ENCODE measurements at places on chromosomes 12 and 14.
A peak's percentile ranks its signal among the peaks of the same experiment; 100 is the strongest.

DNA sequence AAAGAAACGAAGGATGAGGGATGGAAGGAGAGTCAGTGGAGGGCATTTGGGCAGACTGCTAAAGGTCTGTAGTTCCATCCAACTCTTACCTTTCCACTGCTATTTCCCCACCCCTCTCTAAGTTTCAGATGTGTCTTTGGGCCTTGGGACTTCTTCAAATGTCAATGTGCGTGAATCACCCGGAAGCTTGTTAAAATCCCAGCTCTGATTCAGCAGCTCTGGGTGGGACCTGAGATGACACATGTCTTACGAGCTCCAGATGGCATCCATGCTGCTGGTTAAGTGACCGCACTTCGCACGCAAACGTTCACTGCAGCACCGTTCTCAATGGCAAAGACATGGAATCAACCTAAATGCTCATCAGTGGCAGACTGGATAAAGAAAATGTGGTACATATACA, 309.9 kb downstream of the VRK1 start:
- no peak for DNase-seq
- H3K4me1 ChIP-seq = peaks cover 8% of the 10 kb centered on the region
- no peaks in the 10 kb centered on the region for H3K36me3 ChIP-seq

- peaks cover 9% of the 10 kb centered on the region for H3K36me3 ChIP-seq
- DNase-seq = no peak
- H3K27me3 ChIP-seq = no peaks in the 10 kb centered on the region
- H3K4me3 ChIP-seq = no peak overlapping the region
- no peak overlapping the region for H3K27ac ChIP-seq
Measured at GRCh38 chr14:52467515-52468266, 84.6 kb downstream of the TXNDC16 start.

DNA sequence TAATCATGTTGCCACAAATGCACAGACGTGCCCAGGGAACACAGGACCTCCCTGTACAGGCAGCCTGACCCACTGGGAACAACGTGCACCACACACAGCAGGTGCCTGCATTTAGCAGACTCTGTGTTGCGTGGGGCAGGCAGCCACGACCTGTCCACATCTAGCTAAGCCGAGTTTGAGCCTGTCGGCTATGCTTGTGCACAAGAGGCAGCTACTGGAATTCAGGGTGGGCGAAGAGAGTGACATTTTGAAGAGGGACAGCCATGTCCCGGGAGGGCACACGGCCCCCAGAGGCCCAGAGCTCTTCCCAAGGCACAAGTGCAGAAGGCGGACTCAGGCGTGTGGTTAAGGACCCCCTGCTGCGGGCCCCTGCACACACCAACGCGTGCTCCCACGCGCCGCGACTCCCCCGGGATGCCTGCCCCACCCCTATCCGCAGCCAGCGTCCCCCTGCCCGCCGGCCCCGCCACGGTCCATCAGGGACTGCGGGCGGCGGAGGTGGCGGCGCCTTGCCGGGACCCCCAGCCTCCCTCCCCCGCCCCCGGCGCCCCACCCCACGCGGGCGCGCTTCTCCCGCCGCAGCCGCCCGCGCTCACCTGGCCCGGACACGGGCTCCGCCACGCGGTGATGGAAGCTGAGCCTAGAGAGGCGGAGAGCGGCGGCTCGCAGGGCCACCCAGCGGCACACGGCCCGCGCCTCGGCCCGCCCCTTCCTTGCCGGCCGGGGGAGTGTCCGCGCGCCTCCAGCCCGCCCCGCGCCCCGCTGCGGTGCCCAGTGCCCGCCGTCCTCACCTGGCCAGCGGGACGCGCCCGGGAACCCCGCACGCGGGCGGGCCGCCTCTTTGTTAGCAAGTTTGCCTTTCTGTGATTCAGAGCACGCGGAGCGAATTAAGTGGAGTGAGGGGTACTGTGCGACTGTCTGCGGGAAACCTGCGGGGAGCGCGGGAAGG, 125.3 kb upstream of the PRMT8 start:
- H3K27me3 ChIP-seq = peaks cover 35% of the 10 kb centered on the region
- no peaks in the 10 kb centered on the region for H3K36me3 ChIP-seq
- H3K4me3 ChIP-seq = peak overlapping the region; percentile 69
- peaks cover 9% of the 10 kb centered on the region for H3K4me1 ChIP-seq

DNA sequence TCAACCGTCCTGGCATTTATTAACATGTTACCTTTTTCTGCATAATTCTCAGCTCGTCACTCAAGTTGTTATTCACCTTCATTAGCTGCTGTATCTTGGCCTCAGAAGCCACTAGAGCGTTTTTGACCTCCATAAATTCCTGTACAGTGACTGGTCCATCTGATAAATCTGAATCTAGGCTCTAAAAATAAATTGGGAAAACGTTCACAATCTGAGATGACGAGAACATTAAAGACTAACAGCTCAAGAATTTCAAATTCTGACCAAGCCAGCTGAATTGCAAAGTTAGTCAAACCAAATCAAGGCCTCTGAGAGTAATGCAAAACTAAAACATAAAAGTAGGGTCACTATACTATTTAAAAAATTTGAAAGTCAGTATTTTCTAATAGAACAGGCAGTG, 45.0 kb downstream of the GIT2 start:
- no peak for DNase-seq
- H3K36me3 ChIP-seq = peaks cover 36% of the 10 kb centered on the region
- no peaks in the 10 kb centered on the region for H3K27me3 ChIP-seq
- no peak overlapping the region for H3K27ac ChIP-seq

GRCh38 chr12:11837216-11837934, 187.9 kb downstream of the ETV6 start:
- H3K4me3 ChIP-seq = no peak overlapping the region
- H3K27ac ChIP-seq = no peak overlapping the region
- peaks cover 33% of the 10 kb centered on the region for H3K4me1 ChIP-seq
- DNase-seq = no peak

DNA sequence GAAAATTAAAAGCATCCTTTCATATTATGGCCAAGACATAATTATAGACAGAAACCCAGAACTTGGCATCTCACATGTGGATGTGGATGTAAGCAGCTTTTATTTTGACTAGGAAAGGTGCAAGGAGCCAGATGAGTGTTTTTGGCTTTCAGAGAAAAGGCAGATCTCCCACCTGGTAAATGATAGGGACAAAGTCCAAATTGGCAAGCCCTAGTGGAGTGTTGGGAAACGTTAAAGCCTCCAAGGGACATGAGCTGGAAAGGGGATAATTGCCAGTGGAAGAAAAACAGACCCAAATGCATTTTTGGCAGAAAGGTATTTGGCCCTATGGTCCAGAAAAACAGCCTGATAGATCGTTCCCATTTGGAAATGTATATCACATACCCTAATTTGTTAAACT, 60.1 kb downstream of the KLHL28 start:
- peaks cover 1% of the 10 kb centered on the region for H3K36me3 ChIP-seq
- H3K27me3 ChIP-seq = no peaks in the 10 kb centered on the region
- H3K27ac ChIP-seq = no peak overlapping the region
- DNase-seq = no peak
- H3K4me3 ChIP-seq = no peak overlapping the region
- peaks cover 7% of the 10 kb centered on the region for H3K4me1 ChIP-seq

- H3K27ac ChIP-seq = no peak overlapping the region
- no peak overlapping the region for H3K4me3 ChIP-seq
- H3K36me3 ChIP-seq = peaks cover 5% of the 10 kb centered on the region
- no peak for DNase-seq
Measured at GRCh38 chr12:104197264-104197663, 18.3 kb upstream of the TXNRD1 start.

GRCh38 chr12:124493809-124494750, 73.3 kb downstream of the NCOR2 start:
- peaks cover 17% of the 10 kb centered on the region for H3K4me1 ChIP-seq
- peak overlapping the region; percentile 77 for H3K27ac ChIP-seq
- no peaks in the 10 kb centered on the region for H3K27me3 ChIP-seq
- no peak for DNase-seq

- H3K4me3 ChIP-seq = no peak overlapping the region
- no peaks in the 10 kb centered on the region for H3K36me3 ChIP-seq
- H3K27me3 ChIP-seq = no peaks in the 10 kb centered on the region
- no peaks in the 10 kb centered on the region for H3K4me1 ChIP-seq
- H3K27ac ChIP-seq = no peak overlapping the region
Measured at GRCh38 chr14:39217214-39217879, 16.4 kb upstream of the MIA2 start.

DNA sequence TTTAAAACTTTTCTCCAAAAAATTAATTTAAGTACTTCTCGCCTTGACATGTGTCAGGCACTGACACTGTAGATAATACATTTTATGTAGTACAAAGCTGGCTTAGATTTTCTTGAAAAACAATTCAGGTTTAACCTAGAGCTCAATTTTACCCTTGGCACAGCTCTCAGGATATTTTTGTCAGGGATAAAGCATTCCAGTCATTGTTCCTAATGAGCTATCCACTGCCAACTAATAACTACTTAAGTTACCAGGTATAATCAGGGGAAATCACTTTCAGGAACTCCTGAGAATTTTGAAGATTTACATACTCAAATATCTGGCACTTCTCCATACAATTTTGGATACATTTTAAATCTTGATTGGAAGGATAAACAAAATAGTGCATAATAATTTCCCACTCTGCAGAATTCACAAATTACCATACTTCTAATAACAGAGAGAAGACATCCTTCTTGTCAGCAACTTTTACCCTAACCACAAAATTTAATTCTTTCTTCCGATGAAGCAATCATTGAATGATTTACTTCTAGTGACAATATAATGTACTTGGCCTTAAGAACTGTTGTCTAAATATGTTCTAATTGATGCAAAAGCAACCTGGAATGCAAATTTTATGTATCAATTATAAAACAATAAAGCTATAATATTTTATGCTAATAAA, 4.8 kb downstream of the RASSF9 start:
- H3K27me3 ChIP-seq = no peaks in the 10 kb centered on the region
- no peak overlapping the region for H3K4me3 ChIP-seq
- DNase-seq = no peak
- H3K27ac ChIP-seq = no peak overlapping the region

- DNase-seq = no peak
- H3K27ac ChIP-seq = no peak overlapping the region
- H3K27me3 ChIP-seq = peaks cover 4% of the 10 kb centered on the region
- no peaks in the 10 kb centered on the region for H3K36me3 ChIP-seq
- no peaks in the 10 kb centered on the region for H3K4me1 ChIP-seq
Measured at GRCh38 chr12:82627799-82628198, 58.9 kb upstream of the TMTC2 start.

GRCh38 chr14:68548194-68549076, 244.4 kb downstream of the ZFP36L1 start:
- H3K4me3 ChIP-seq = no peak overlapping the region
- no peak overlapping the region for H3K27ac ChIP-seq
- no peaks in the 10 kb centered on the region for H3K27me3 ChIP-seq
- no peak for DNase-seq
- peaks cover 18% of the 10 kb centered on the region for H3K4me1 ChIP-seq
- no peaks in the 10 kb centered on the region for H3K36me3 ChIP-seq

DNA sequence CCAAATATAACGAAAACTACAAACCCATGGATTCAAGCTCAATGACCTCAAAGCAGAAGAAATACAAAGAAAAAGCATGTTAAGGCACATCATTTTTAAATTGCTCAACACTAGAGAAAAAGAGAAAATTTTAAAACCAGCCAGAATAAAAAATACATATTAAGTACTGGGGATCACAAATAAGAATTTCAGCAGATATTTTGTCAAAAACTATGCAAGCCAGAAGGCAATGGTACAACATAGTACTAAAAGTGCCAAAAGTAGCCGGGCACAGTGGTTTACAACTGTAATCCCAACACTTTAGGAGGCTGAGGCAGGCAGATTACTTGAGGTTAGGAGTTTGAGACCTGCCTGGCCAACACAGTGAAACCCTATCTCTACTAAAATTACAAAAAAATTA, 10.2 kb downstream of the SGPP1 start:
- DNase-seq = no peak
- H3K36me3 ChIP-seq = peaks cover 26% of the 10 kb centered on the region
- no peaks in the 10 kb centered on the region for H3K27me3 ChIP-seq
- H3K4me3 ChIP-seq = no peak overlapping the region
- no peaks in the 10 kb centered on the region for H3K4me1 ChIP-seq

DNA sequence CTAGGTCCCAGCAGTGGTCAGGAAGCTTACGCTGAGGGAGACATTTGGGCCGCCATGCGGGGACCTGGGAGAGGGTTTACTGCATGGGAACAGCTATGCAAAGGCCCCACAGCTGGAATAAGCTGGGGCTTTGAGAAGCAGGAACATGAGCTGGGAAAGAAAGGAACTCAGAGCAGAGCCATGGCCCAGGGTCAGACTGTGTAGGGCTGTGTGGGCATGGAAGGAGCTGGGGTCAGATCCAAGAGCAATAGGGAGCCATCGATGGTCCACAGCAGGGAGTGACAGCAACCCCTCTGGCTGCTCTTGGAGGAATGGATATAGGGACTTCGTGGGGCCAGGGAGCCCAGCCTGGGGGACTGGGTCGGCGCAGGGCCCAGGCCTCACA, 151.6 kb downstream of the ADGRD1 start:
- peaks cover 1% of the 10 kb centered on the region for H3K36me3 ChIP-seq
- H3K27me3 ChIP-seq = peaks cover 8% of the 10 kb centered on the region
- no peak overlapping the region for H3K4me3 ChIP-seq
- DNase-seq = no peak
- no peaks in the 10 kb centered on the region for H3K4me1 ChIP-seq

GRCh38 chr12:70221626-70222025, 21.6 kb upstream of the CNOT2 start:
- H3K27ac ChIP-seq = no peak overlapping the region
- no peaks in the 10 kb centered on the region for H3K4me1 ChIP-seq
- H3K4me3 ChIP-seq = no peak overlapping the region

GRCh38 chr12:70383484-70383883, 17.4 kb downstream of the KCNMB4 start:
- peaks cover 20% of the 10 kb centered on the region for H3K36me3 ChIP-seq
- no peak for DNase-seq
- no peaks in the 10 kb centered on the region for H3K4me1 ChIP-seq
- H3K4me3 ChIP-seq = no peak overlapping the region

DNA sequence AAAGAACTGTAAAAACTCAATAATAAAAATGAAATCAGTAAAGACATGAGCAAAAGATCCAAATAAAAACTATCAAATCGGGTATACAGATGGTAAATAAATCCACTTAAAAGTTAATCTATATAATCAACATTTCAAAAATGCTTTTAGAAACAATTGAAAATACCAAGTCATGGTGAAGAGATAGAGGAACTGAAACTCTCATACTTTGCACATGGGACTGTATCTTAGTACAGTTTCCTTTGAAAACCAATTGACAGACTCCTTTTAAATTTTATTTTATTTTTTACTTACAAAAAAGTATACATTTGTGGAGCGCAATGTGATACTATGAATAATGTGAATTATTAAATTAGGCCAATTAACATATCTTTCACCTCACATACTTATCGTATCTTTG, 98.6 kb upstream of the FAR2 start:
- no peaks in the 10 kb centered on the region for H3K27me3 ChIP-seq
- no peak overlapping the region for H3K27ac ChIP-seq
- H3K36me3 ChIP-seq = no peaks in the 10 kb centered on the region
- no peaks in the 10 kb centered on the region for H3K4me1 ChIP-seq

- DNase-seq = no peak
- peaks cover 14% of the 10 kb centered on the region for H3K4me1 ChIP-seq
- H3K27me3 ChIP-seq = no peaks in the 10 kb centered on the region
- H3K4me3 ChIP-seq = no peak overlapping the region
- H3K36me3 ChIP-seq = no peaks in the 10 kb centered on the region
Measured at GRCh38 chr14:51677738-51678137, 26.0 kb downstream of the FRMD6 start.

- no peak overlapping the region for H3K4me3 ChIP-seq
- no peak overlapping the region for H3K27ac ChIP-seq
- peaks cover 6% of the 10 kb centered on the region for H3K27me3 ChIP-seq
- H3K36me3 ChIP-seq = no peaks in the 10 kb centered on the region
Measured at GRCh38 chr12:115659422-115659821, 618.1 kb downstream of the MED13L start.

- no peak overlapping the region for H3K4me3 ChIP-seq
- DNase-seq = no peak
- no peak overlapping the region for H3K27ac ChIP-seq
- no peaks in the 10 kb centered on the region for H3K4me1 ChIP-seq
- H3K36me3 ChIP-seq = peaks cover 32% of the 10 kb centered on the region
Measured at GRCh38 chr12:64070454-64070853, 151.6 kb downstream of the KICS2 start.
